ENCODE measurements at places on chromosomes 7 and 10.

GRCh38 chr7:2667843-2668242, 20.2 kb upstream of the AMZ1 start:
- no peak for DNase-seq

DNA sequence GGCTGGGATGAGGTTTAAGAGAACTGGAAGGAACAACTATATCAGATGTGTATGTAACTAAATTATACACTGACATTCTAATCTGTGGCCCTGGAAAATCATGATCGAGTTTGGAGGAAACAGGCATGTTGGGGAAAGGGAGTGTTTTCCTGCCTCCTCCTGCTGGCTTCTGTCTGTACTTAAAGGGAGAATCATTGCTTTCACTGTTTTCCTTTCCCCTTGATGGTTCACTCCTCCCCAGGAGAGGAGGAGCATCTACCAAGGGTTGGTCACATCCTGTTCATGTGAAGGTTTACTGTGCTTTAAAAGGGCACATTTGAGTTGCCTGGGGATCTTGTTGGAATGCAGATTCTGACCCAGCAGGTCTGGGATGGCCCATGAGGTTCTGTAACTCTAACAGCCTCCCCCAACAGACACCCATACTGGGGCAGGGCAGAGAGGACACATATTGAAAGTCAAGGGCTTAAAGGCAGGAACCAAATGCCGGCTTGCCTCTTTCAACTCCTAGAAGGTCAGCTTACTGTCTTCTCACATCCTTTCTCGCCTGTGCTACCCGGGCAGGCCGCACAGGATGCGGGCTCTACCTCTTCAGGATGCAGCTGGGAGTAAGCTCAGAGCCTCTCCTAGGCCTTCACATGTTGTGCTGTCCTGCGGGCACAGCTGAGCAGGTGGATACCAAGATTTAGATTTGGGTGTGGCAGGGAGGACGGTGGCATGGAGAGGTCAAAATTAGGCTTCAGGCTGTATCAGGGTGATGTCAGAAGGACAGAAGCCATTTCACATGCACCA, 694.8 kb downstream of the KCNMA1 start:
- peak; percentile 29 for DNase-seq

DNA sequence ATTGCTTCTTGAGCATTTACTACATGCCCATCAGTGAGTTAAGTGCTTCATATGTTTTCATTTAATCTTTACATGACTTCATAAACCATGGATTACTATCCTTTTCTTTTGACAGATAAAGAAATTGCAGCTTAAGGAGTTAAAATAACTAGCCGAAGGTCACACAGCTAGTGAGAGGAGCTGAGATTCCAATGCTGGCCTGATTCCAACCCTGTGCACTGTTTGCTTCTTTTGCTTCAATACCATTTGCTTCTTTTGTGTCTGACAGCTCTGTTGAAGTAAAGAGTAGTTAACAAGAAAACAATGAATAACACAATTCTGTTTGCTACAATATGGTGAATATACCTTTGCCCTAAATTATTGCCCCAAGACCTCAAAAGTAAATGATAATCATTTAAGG, 132.4 kb downstream of the GRM3 start:
- DNase-seq, result no peak

- DNase-seq, result peak; percentile 25
Measured at GRCh38 chr10:21496343-21497176, 28.9 kb downstream of the SKIDA1 start.

- DNase-seq, result no peak
Measured at GRCh38 chr10:122379537-122379936, 5.0 kb downstream of the PLEKHA1 start.

- DNase-seq, result no peak
Measured at GRCh38 chr7:54354436-54354835, 187.7 kb upstream of the VSTM2A start.

DNA sequence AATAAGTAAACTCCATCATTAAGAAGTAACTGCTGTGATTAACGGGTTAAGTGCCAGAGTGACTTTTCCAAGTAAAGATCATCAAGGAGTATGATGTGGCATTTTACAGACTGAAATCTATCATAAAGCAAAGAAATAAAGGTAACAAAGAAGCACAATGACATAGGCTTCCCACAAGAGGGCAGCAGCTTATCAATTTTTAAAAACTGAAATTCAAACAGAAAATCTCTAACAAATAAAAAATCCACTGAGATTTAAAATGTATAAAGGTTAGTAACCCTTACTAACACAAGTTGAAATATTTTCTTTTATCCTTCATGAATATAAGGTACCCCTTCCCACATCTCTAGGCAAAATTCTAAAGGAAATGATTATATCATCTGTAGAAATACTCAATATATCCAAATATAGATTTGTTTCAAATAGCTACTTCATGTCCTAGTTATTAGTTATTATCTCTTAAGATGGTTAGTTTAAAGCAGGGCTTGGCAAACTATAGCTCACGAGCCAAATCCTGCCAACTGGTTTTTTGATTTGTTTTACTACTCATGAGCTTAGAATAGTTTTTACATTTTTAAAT, 29.2 kb downstream of the FAM3C start:
- peak; percentile 48 for DNase-seq

DNA sequence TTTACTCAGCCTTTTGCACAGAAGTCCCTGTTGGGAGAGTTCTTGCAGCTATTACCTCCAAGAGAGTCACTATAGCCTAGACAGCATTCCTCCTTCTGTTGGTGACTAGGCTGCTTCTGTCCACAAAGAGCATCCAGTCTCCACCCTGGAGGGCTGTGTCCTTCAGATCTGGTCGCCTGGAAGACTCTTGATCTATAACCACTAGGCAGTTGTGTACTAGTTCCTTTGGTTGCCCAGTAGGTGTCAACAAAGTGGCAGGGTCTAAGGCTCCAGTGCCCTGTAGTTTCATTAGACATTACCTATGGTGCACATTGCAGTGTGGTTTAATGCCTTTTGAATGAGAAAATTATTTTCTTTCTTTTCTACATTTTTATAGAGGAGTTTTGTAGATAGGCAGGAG, 11.3 kb upstream of the AKR1C2 start:
- no peak for DNase-seq

DNA sequence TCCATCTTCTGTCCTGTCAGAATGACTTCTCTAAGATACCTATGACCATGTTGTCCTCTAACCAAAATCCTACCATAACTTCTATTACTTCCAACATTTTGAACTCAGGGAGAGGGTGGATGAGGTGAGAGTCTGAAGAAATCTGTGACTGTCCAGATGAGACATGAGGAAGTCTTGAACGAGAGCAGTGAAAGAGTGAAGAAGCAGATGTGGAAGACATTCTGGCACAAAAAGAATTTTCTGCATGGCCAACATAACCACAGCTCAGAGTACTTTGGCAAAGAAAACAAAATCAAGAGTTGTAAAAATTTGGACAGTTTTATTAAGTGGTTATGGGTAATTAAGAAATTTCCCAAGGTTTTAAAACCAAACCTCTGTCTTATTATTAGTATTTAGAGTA, 141.6 kb downstream of the CPEB3 start:
- no peak for DNase-seq

DNA sequence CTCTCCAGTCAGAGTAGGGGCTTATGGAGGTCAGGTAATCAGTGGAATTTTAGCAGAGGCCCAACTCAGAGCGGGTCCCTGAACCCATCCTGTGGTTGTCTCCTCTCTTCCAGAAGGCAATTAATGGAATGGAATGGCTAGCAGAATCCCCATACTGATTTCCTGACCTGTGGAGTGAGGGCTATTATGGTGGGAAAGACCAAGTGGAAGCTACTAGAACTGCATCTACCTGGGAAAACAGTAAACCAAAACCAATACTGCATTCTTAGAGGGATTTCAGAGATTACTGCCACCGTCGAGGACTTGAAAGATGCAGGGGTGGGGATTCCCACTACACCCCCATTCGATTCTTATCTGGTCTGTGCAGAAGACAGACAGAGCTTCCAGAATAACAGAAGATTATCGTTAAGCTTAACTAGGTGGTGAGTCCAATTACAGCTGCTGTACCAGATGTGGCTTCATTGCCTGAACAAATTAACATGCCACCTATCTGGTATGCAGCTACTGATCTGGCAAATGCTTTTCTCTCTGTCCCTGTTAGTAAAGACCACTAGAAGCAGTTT, 73.2 kb downstream of the LMBR1 start:
- DNase-seq, result no peak

DNA sequence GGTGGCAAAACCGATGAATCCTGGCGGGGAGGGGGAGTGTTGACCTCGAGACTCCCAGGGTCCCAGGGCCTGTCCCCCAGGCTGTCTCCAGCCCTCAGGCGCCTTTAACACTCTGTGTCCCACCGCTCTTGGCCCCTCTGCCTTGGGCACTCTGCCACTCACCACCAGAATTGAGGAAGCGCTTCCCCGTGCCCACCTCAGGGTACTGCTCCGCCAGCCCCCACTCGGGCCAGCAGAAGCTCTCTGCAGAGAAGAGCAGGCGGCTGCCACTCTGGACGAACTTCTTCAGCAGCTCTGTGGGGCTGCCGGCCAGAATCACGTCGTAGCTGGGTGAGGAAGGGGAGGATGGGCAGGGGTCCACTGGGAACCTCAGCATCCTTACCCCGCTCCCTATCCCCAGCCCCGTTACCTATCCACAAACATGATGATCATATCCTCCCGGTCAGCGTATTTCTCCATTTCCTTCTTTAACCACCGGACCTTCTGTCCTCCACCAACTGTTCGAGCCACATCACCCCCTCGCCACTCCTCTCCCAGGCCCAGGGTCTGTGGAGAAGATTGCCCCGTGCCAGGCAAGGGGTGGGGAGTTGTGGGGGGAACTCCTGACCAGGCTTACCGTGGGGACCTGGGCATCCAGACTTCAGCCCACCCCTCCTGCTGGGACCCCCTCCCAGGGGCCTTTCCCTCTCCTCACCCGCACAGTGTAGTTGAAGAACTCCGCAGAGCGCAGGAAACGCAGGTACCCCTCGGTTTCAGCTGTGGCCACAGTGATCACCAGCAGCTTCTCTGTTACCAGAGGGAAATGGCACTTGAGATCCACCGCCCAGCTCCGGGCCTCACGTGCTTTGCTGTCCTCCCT, 1.2 kb downstream of the PLOD3 start:
- peak; percentile 14 for DNase-seq

GRCh38 chr7:16649196-16649595, 3.2 kb downstream of the BZW2 start:
- no peak for DNase-seq

DNA sequence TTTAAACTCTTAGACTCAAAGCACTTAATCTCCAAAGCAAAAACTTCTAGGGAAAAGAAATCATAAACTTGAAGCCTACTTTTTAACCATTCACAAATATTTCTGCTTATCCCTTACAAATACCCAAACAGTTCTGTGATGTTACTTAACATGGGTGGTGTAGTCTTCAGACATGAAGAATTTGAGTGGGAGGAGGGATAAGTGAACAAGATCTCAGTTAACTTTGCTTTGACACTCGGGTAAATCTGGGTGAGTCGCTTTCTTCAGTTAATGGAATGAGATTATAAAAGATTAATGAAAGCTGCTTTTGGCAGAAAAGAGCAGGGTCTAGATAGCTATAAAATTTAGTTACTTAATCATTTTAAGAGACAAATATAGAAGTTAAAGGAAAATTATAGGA, 47.5 kb downstream of the RNF133 start:
- no peak for DNase-seq

GRCh38 chr10:101007099-101007711, 7.6 kb downstream of the LZTS2 start:
- DNase-seq, result peak; percentile 66

- no peak for DNase-seq
Measured at GRCh38 chr10:133154411-133154810, 5.6 kb upstream of the KNDC1 start.

GRCh38 chr10:48447356-48448215, 141.1 kb downstream of the MAPK8 start:
- no peak for DNase-seq

DNA sequence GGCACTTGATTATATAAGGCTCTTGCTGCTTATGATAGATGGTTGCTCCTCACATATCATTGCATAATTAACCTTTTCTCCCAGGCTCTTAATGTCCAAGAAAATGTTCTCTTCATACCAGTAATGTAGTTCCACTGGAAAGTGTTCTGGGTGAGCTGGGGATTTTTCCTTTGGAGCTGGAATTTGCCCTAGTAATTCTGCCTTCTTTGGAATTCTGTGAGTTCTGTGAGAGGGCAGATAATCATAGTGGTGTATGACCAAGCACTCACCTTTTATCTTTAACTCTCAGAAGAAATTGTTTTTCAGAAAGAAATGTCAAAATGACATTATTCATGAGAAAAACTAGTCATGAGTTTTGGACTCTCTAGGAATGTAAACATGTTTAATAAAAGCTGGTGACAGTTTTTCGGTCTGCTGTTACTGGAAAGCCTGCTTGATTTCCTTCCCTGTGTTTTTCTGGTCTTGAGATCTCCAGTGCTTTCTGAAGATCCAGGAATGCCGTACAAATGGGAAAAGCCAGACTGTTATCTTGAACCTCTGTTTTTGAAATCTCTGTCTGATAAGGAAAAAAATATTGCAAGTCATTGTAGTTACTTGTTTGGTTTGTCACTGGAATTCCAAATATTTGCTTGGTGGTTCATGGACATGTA, 148.3 kb upstream of the PRPS1L1 start:
- no peak for DNase-seq

DNA sequence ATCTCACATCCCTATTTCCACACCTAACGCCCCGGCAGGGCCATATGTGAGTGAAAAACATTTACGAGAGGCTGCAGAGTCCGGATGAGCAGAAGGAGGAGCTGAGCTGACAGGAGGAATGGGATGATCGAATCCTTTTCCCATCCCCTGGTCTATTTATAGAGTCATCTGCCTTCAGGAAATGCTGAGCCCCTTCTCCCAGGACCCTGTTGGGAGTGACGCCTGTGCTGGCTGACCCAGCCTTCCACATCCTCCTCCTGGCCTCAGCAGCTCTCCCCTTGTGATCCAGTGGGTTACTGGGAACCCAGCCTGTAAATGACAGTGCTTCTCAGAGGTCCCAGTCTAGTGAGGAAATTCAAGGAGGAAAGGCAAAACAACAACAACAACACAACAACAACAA, 16.6 kb downstream of the DENND2A start:
- peak; percentile 63 for DNase-seq

DNA sequence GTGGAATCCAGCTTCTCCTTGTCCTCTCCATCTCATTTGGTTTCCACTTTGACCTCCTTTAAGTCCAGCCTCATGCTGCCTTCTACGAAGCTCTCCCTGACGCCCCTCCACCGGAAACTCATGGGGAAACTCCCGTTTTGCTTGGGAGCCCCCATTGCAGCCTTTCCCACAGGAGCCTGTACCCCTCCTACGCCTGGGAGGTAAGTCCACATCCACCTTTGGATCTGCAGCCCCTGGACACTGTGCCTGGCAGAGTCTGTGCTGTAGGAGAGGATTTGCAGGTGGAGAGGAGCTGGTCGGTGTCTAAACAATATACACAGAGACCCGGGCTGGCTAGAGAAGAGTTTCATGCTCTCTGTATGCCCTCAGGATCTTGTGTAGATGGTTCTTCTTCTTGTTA, 296.1 kb downstream of the GLRX3 start:
- no peak for DNase-seq

GRCh38 chr10:47071891-47072290, 160.7 kb downstream of the PTPN20 start:
- no peak for DNase-seq

DNA sequence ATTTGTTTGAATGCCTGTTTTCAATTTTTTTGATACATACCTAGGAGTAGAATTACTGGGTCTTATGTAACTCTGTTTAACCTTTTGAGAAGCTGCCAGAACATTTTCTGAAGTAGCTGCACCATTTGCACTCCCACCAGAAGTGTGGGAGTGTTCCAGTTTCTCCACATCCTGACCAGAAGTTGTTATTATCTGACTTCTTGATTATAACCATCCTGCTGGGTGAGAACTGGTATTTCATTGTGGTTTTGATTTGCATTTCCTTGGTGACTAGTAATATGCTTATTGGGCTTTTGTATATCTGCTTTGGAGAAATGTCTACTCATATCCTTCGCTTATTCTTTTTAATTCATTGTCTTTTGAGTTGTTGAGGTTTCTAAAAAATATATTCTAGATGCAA, 117.2 kb upstream of the GLCCI1 start:
- DNase-seq, result no peak

All from IMR-90 (cell line).